ENCODE measurements at places on chromosomes 12 and 14.
A peak's percentile ranks its signal among the peaks of the same experiment; 100 is the strongest.

DNA sequence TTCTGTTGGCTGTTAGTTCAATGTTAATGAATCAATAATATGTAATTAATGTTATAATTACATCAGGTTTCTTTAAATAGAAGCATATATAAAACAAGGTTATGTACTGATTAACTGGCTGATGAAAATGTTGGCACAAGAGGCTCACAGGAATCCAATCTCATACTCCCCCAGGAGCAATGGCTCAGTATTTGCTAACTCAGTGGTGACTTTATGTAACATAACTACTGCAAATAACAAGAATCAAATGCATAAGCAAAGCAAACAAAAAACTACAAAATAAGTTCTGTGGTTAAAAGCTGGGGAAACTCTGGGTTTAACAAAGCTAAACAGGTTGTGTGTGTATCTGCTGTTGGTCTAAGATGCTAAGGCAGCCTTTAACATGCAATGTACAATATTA lies 27.7 kb upstream of the BBS10 start:
- no peak for DNase-seq

DNA sequence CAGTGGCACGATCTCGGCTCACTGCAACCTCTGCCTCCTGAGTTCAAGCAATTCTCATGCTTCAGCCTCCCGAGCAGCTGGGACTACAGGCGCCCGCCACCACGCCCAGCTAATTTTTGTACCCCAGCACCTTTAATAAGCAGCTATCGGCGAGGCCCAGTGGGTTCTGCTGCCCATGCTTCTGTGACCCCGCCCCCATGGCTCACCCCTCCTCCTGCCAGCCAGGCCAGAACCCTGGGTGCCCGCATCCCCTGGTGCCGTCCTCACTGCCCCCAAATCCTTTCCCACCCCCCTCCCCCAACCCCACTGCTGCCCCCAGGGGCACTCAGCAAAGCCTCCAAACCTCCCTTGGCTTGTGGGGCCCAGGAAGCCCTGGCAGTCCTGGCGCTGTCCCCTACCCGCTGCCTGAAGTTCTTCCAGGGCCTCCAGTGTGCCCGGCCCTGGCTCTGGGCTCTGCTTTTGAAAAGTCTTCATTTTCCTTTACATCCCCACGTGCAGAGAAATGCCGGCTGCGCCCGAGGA lies 14.5 kb downstream of the BAG5 start:
- DNase-seq: no peak

DNA sequence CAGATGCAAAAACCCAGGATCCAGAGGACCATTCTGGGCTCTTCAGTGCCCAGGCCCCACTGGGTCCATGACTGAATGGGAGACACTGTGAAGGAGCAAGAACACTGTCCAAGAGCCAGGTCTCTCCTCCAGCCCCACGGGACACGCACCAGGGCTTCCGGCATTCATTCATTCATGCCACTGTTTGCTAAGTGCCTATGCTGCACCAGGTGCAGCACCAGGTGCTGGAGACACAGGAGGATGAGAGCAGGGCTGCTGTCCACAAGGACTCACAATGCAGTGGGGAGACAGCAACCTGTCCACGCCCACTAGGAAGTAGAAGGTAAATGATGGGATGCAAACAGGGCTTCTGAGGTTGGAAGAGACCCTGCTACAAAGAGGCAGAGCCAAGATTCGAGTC lies 20.4 kb downstream of the CLMN start:
- no peak for DNase-seq

DNA sequence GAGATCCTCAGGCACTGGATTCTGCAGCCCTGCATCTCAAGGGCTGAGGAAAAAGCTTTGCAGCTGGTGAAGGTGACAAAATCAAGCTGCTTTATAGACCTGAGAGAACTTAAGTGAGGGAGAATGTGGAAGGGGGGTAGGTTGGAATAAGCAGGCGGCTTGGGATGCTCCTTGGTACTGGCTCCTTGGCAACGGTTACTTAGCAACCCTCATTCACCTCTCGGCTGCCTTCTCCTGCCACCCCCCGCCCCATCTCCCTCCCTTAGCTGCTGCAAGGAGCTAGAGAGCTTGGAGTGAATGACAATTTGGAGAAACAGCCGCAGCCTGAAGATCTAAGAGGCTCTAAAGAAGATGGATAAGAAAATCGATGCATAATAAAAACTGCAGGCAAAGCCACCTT lies 44.1 kb upstream of the CISTR start:
- DNase-seq: peak; percentile 18

DNA sequence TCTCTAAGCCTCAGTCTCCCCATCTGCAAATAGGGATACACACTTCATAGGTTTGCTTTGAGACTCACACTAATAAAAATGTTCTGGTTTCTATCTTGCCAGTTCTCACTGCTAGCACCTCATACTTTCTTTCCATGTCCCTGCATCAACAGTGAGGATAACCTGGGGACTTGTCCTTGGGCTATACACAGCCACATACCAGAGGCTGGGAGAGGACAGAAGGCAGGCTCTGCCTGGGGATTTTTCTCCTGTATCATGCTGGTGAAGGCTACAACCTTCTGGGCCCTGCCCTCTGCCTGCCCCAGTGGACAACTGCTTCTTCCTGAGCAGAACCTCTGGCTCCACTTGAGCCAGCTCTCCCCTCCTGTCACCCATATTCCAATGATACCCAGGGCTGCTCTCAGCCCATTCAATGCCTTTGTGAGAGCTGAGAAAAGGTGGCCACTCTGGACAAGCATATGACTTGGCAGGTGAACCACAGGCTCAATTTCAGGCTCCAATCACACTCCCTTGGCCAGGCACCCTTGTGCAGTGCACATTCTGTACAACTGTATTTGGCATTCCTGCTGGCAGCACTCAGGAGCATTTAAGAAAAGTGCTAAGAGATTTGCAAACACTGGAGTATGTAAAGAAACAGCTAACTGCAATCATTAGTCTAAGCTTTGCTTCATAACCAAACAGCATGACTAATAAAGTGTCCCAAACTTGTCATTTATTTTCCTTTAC lies 135.8 kb upstream of the VRK1 start:
- DNase-seq: no peak

GRCh38 chr12:17652436-17652835 lies 437.6 kb downstream of the RERGL start:
- no peak for DNase-seq

- no peak for DNase-seq
These were observed 479 bp downstream of the KDM5A start for GRCh38 chr12:388541-389141.

- DNase-seq: no peak
These were observed 42.0 kb downstream of the RPS6KA5 start for GRCh38 chr14:91018481-91018880.

DNA sequence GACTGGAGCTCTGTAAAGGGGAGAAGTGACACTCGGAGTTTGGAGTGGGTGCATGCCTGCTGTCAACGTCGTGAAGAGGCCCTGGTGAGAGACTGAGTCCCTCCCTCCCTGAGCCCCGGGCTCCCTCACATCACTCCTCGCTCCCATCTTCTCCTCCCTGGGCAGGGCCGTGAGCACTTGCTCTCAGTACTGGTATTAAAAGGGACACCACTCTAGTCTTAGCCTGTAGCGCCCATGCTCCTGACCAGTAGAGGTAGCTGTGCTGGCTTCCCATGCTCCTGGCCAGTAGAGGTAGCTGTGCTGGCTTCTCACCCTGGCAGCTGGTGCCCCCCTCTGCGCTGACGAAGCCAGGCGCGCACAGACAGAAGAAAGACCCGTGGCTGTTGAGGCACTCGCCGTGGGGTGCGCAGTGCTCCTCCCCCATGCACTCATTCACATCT lies 14.7 kb downstream of the ISCA2 start:
- no peak for DNase-seq

DNA sequence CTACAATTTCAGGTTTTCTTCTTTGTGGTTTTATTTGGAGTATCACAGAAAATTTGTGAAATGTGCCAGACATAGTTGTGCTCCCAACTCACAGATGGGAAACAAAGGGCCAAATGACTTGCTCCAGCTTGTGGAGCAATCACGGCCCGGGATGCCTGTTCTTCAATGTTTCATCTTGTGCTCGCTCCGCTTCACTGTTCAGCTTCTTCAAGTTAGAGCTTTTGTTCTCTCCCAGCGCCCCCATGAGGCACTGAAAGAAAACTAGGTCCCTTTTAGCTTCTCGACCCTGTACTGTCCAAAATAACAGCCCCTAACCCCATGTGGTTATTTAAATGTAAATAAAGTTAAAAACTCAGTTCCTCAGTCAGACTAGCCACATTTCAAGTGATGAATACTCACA lies 187.9 kb upstream of the STXBP6 start:
- no peak for DNase-seq

DNA sequence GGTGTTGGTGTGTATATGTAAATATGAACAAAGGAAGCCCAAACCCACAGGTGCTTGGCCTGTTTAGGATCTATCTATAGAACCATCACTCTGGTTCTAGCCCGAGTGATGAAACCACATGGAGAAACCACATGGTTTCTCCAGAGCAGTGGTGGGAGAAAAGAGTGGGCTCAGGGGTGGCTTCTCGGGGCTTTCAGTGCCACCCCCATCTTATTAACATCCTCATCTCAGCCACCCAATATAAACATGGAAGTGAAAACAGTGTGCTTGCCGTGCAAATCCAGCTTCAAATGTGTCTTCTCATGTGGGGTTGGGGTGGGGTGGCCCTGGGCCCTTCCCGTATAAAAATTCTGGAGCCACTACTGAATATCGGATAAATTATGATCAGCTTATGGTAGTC lies 109.0 kb downstream of the STAB2 start:
- DNase-seq: no peak

GRCh38 chr14:94392510-94392935 lies 4.1 kb upstream of the SERPINA1 start:
- no peak for DNase-seq

- peak; percentile 49 for DNase-seq
These were observed 186.1 kb downstream of the FOXG1 start for GRCh38 chr14:28952666-28953065.

- no peak for DNase-seq
These were observed 107.8 kb downstream of the OTX2 start for GRCh38 chr14:56702515-56702914.

- no peak for DNase-seq
These were observed 43.9 kb upstream of the SLC2A13 start for GRCh38 chr12:40149673-40150260.

GRCh38 chr12:44812062-44812461 lies 64.1 kb downstream of the NELL2 start:
- DNase-seq: no peak

DNA sequence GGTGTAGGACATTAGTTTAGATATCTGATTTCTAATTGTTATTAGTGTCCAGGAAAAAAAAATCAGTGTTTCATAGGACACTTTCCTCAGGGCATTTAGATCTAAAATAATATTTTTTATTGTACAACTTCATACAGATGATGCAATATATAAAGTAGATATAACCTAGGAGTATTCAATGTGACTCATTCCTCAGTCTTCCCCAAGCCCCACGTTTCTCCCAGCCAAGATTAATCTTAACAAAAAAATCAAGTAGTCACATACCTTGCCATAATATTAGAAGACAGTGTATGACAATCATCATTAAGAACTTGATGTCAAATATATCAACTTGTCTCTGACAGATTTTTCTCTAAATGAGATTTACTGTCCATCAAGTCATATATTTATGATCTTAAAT lies 37.1 kb downstream of the PPFIA2 start:
- DNase-seq: no peak

GRCh38 chr12:2967651-2968050 lies 8.5 kb downstream of the TEAD4 start:
- no peak for DNase-seq

DNA sequence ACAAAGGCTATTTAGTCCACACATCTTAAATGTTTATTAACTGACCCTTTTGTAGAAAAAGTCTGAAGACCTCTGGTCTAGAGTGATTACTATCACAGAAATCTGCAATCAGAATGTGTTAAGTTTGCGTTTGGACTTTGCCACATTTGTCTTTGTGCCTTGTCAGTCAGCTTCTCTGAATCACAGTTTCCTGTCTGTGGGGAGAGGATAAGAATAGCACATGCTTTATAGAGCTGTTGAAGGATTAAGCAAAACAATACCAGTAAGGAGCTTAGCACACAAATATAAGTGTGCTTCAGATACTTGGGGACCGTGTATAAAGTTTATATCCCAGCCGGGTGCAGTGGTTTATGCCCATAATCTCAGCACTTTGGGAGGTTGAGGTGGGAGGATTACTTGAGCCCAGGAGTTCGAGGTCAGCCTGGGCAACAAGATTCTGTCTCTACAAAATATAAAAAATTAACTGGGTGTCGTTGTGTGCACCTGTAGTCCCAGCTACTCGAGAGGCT lies 63.0 kb upstream of the BTG1 start:
- no peak for DNase-seq

- DNase-seq: no peak
These were observed 124.3 kb upstream of the LMNTD1 start for GRCh38 chr12:25677232-25677937.

- no peak for DNase-seq
These were observed 13.2 kb upstream of the C1S start for GRCh38 chr12:7047306-7047705.

GRCh38 chr14:90853116-90853515 lies 36.9 kb upstream of the TTC7B start:
- DNase-seq: no peak

- DNase-seq: no peak
These were observed 152.3 kb downstream of the ZNF664 start for GRCh38 chr12:124125203-124125871.

DNA sequence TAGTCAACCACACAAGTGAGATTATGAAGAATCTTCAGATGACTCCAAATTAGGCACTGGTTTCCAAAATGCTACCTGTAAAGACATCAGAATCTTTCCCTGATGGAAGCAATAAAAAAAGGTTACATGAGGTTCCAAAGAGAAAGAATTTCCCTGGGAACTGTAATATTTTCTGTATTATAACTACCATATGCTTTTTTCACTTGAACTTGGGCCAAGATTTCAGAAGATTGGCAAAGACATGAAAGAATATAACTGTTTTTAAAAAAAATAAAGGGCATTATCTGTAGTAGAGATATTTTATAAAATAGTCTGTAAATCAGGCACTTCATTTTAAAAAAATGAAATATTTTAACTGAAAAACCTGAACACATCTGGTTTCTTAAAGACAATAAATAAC lies 12.9 kb downstream of the HECTD1 start:
- no peak for DNase-seq
